ENCODE measurements at places on chromosomes 6 and 20.

GRCh38 chr20:19990850-19991249 is 26.3 kb upstream of the NAA20 start:
- DNase-seq: peak; percentile 66

GRCh38 chr6:126747728-126748540 is 370.5 kb upstream of the RSPO3 start:
- DNase-seq: no peak

GRCh38 chr6:84227044-84227433 is 404 bp downstream of the CEP162 start:
- no peak for DNase-seq

DNA sequence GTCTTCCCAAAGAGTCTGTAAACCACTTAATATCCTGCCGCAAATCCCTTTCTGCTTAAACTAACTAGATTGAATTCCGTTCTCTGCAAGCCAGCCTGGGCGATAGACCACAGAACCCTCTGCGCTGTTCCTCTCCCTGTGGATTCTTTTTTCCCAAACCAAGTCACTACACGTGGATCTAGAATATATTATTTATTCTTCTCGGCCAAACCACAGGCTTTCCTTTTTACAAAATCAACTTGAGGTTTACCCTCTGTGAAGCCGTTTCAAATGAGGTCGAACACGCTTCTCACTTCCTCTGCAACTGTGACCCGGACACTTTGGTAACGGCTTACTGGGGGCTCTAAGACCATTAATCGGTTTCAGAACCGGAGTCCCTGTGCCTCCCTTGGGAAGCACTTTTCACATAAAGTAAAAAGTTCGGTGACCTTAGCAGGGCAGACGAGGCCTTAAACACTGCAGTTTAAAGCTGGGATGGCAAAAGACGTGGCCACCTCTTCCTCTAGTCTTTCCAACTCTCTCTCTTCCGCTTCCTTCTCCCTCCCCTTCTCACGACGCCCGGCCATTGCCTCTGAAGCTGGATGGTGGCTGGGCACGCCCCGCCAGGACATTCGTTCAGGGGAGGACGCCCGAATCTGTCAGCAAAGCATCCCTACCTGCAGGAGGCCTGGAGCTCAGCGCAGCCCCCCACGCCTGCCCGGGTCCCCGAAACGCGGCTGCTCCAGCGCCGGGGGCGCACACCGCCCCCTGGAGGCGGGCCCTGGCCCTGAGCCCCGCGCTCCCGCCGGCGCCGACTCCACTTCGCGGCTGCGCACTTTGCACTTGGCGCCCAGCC is 55.0 kb upstream of the FOXC1 start:
- no peak for DNase-seq

- no peak for DNase-seq
Measured at GRCh38 chr20:41349266-41349665, 8.6 kb downstream of the LPIN3 start.

DNA sequence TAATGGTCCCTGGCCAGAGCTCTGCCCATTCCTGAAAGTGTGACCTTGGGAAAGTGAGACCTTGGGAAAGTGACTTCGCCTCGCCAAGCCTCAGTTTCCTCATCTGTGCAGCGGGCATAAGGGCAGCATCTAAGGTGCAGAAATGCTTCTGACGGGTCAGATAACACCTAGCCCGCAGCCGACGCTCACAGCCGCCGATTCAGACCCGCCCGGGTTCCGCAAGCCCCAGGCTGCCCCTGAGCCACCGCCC is 486 bp downstream of the FKBP1A start:
- DNase-seq: no peak

GRCh38 chr20:32991792-32992641 is 12.2 kb downstream of the SUN5 start:
- no peak for DNase-seq

DNA sequence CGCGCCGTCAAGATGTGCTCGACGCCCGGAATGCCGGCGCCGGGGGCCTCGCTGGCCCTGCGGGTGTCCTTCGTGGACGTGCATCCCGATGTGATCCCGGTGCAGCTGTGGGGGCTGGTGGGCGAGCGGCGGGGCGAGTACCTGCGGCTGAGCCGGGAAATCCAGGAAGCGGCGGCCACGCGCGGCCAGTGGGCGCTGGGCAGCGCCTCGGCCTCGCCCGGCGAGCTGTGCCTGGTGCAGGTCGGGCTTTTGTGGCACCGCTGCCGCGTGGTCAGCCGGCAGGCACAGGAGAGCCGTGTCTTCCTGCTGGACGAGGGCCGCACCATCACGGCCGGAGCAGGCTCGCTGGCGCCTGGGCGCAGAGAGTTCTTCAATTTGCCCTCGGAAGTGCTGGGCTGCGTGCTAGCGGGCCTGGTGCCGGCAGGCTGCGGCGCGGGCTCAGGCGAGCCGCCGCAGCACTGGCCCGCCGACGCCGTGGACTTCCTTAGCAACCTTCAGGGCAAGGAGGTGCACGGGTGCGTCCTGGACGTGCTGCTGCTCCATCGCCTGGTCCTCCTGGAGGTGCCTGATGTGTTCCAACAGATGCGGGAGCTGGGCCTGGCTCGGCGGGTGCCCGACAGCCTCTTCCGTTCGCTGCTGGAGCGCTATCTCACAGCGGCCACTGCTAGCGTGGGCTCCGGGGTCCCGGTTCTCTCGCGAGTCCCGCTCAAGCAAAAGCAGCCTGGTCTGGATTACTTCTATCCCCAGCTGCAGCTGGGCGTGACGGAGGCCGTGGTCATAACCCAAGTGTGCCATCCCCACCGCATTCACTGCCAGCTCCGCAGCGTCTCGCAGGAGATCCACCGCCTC is 656 bp downstream of the TDRD6 start:
- DNase-seq: no peak
